ENCODE measurements at places on chromosomes 3 and 15.
A peak's percentile ranks its signal among the peaks of the same experiment; 100 is the strongest.

DNA sequence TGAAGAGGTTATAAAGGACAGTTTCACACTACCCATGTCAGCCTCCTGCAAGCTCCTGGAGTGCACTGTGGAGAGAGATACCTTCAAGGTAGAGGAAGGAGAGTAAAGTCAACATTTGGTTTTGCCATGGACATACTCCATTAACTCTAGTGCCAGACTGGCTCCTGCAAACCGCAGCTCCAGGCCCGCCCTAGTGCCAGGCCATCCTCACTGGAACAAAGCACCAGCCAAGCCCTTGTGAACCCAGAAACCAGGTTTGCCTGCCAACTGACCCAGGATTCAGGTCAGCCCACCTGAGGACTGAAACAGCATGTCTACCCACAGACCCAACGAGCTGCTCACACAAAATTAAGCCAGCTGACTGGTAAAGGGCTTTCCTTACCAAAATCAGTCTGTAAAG lies 41.0 kb upstream of the TP63 start:
- DNase-seq, result no peak

DNA sequence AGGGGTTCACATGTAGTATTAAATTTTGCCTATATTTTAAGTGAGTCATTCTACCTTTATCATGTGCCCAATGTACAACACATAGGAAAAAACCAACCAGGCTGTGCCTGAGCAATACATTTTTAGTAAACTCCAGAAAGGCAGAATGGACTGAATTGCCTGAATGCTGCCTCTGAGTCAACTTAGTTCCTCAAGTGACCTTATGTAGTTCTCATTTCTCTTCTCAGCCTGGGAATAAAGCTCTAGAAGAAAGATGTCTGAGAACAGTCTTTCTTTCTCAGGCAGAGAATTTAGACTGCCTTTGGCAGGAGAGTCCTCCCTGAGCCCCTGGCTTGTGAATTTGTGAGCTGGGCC lies 13.0 kb downstream of the ST3GAL6 start:
- peak; percentile 19 for DNase-seq

DNA sequence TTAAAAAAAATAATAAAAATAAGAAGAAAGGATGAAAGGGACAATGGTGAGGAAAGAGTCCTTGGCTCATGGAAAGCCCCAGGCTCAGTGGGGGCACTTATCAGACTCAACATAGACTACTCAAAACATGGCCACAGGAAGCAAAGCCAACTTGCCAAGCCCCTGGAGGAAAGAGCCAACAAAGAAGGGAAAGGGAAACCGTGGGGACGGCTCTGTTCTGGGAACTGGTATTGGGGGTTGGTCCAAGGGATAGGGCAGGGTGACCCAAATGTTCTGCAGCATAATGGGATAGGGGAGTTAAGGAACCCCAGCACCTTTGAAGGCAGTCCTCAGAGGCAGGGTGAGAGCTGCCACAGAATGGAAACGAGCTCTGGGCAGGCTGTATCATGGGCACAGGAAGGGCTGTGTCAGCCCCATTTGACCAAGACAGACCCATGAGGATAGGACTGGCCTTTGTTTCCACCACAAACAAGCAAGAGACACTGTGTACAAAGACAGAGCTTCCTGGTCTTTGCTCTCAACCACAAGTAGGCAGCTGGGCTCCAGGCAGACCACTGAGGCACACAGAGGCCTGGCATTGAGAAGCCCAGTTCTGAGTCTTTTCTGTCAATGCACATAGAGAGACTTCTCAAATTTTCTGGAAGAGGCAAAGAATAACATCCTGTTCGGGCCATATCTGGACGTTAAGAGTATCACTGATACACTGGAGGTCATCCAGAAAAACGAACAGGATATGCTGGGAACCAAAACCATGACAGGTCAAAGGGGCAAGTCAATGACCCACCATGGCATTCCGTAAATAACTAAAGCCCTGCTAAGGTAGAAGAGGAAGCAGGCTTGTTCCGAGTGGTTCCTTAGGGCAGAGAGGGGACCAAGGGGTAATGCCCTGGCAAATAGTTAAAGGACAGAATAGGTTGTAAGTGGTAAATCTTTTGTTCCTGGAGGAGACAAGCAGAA lies 10.6 kb upstream of the SEMA7A start:
- DNase-seq, result no peak

DNA sequence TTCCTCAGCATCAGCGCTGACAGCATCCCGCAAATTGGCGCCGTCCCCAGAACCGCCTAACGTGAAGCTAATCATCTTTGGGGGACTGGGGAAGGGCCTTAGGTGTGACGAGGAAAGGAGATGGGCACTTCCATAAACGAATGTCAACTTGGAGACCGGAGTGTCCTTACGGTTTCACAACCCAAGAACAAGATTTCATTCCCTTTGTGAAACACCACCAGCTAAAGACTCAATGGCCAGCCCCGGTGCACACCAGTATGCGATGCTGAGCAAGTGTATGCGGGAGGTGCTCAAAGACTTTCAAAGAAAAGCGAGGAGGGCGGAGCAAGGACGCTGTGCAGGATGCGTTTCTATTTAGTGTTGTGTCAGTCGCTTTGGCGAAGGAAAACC lies 759 bp upstream of the TTBK2 start:
- DNase-seq, result peak; percentile 20

GRCh38 chr3:148789906-148790305 lies 37.7 kb upstream of the CPB1 start:
- DNase-seq, result no peak

- no peak for DNase-seq
Observed at GRCh38 chr15:46660096-46660842, 1025.4 kb downstream of the SQOR start.

- DNase-seq, result peak; percentile 14
Observed at GRCh38 chr15:56805466-56806147, 72.3 kb upstream of the ZNF280D start.

- no peak for DNase-seq
Observed at GRCh38 chr15:36966708-36967107, 133.6 kb downstream of the MEIS2 start.

GRCh38 chr3:67765575-67765974 lies 111.2 kb upstream of the SUCLG2 start:
- no peak for DNase-seq

DNA sequence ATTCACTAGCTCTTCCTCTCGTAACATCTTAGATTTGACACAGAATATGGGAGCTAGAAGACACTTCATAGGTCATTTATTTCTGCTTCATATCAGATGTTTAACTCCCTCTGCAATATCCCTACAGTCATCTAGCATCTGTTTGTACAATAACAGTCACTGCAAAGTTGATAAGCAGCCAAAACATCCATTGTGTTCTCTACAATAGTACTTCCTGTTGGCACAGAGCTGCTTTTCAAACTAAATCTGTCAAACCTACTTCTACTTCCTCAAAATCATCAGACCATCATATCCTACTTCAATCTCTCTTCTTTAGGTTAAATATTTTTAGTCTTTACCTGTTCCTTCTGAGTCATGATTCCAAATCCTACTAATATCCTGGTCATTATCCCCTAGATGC lies 233.2 kb downstream of the FGF12 start:
- no peak for DNase-seq

DNA sequence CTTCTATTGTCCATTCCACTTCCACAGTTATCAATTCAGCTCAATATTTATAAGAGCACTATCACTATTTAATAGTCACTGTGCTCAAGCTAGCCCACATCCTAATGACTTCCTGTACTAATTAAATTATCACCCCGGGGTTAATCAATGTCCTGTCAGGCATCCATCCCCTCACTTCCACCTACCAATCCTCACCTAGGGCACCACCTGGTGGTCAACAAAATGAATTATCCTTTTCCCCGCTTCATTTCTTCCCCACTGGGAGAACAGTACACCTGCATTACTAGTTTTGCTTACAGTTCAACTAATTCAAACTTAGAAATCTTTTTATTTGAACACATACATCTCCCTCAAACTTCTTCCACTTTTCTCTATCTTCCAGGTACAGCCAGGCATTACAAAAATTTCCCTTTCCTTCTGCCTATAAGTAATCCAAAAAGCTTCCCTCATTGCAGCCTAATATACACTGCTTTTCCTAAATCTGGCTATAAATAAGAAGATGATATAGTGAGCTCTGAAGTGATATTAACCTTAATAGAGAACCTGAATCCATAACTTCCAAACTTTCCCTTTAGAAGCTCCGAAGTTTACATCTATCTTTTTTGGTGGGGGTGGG lies 68.5 kb downstream of the TMCC1 start:
- DNase-seq, result peak; percentile 72

- no peak for DNase-seq
Observed at GRCh38 chr3:194685065-194685717, 492 bp upstream of the FAM43A start.

- no peak for DNase-seq
Observed at GRCh38 chr3:52314489-52314888, 1.6 kb upstream of the DNAH1 start.

- DNase-seq, result no peak
Observed at GRCh38 chr15:64599716-64600115, 139.3 kb downstream of the ZNF609 start.

DNA sequence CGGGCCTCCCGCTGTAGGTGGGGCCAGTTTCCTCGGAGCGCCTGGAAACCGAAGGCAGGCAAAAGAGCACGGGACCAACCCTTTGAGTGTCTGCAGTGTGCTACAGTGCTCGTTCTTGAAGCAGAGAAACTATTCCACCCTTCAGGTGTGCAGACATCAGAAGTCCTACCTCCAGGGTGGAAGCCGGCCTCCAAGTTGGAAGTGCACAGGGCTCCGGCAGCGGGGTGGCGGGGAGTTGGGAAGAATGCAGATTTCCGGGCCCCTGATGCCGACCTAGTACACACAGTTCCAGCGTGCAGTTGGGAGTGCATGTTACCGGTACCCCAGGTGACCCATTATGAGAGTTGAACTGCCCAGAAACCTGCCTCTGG lies 3.0 kb downstream of the KLF13 start:
- DNase-seq, result no peak

DNA sequence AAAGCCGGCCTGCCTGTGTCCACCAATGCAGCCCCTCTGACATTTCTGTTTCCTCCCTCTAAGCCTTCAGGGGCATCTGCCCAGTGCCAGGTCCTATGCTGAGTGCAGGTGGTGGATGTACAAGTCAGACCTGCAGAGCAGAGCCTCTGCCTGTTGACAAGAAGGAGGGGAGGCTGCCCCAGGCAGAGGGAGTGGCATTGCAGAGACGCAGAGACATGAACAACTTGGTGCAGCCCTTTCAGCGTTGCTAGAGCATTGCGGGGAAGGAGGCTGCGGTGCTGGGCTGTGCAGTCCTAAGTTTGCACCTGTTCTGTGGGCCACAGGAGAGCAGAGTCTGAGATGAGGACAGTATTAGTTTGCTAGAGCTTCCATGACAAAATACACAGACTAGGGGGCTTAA lies 65.2 kb downstream of the LSM3 start:
- no peak for DNase-seq

All from hepatocyte (in vitro differentiated cells).